ENCODE measurements at places on chromosomes 12 and 14.

- no peak for DNase-seq
Observed at GRCh38 chr14:105525326-105525725, 1.1 kb upstream of the TMEM121 start.

DNA sequence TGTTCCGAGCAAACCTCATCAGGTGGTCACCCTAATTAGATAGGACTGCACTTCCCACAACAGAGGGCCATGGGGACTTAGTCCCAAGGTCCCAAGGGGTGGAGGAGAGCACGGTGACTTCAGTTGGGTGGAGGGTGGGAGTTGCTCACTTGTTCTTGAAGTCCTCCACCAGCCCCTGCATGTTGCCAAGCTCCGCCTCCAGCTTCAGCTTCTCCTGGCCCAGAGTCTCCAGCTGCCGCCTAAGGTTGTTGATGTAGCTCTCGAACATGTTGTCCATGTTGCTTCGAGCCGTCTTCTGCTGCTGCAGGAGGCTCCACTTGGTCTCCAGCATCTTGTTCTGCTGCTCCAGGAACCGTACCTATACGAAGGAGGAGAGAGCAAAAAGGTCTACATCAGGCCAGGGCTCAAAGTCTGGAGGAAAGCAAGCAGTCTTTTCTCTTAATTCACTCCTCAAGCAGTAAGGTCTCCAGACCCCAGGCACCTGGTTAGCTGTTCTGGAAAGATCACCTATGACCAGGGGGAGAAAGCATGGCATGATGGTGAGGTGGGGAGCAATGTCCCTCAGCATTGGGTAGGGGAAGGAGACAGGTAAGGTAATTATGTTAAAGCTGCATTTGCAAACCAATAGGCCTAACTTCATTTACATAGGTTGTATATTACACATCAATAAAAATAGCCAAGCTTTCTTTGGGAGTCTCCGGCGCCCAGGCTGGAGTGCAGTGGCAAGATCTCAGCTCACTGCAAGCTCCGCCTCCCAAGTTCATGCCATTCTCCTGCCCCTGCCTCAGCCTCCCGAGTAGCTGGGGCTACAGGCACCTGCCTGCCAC is 2.9 kb downstream of the KRT8 start:
- DNase-seq, result no peak

GRCh38 chr12:48999371-49000131 is at the start of gene DDN:
Gene DDN, minus strand, starts transcription at chr12:48999375. Its CDS starts 88 bp downstream, at chr12:48999287.
- no peak for DNase-seq

- no peak for DNase-seq
Observed at GRCh38 chr12:123655420-123655819, 15.5 kb upstream of the TCTN2 start.

DNA sequence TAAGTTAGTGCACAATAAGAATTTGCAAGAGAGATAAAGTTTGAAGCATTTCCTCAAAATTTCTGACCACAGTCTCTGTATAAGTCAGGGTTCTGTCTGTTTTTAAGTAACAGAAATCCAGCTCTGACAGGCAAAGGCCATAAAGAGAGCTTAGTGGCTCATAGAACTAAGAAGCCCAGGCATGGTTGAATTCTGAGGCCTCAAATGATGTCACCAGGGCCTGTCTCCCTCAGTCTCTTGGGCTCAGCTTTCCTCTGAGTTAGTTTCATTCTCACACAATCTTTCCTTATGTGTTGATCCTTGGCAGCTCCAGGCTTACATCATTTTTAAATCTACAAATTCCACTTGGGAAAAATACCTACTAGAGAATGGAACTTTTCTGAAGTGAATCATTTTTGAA is 173.4 kb upstream of the ATP2B1 start:
- no peak for DNase-seq
